ENCODE measurements at places on chromosomes 7 and 10. TPM values are rescaled to one million over a fixed set of nuclear protein-coding genes. Genes with fewer than 3 reads are reported as not detected.
A peak's percentile ranks its signal among the peaks of the same experiment; 100 is the strongest.

The GNAT3 gene
- total RNA-seq, result not detected

DNA sequence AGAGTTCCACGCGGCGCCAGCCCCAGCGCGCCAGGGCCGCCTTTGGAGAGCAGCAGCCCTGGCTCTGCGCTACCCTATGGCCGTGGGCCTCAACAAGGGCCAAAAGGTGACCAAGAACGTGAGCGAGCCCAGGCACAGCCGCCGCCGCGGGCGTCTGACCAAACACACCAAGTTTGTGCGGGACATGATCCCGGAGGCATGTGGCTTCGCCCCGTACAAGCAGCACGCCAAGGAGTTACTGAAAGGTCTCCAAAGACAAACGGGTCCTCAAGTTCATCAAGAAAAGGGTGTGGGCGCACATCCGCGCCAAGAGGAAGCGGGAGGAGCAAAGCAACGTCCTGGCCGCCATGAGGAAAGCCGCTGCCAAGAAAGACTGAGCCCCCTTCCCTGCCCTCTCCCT, 144.1 kb downstream of the SRPK2 start:
- no peak overlapping the region for H3K4me3 ChIP-seq
- H3K36me3 ChIP-seq, result peaks cover 2% of the 10 kb centered on the region
- no peak for DNase-seq

DNA sequence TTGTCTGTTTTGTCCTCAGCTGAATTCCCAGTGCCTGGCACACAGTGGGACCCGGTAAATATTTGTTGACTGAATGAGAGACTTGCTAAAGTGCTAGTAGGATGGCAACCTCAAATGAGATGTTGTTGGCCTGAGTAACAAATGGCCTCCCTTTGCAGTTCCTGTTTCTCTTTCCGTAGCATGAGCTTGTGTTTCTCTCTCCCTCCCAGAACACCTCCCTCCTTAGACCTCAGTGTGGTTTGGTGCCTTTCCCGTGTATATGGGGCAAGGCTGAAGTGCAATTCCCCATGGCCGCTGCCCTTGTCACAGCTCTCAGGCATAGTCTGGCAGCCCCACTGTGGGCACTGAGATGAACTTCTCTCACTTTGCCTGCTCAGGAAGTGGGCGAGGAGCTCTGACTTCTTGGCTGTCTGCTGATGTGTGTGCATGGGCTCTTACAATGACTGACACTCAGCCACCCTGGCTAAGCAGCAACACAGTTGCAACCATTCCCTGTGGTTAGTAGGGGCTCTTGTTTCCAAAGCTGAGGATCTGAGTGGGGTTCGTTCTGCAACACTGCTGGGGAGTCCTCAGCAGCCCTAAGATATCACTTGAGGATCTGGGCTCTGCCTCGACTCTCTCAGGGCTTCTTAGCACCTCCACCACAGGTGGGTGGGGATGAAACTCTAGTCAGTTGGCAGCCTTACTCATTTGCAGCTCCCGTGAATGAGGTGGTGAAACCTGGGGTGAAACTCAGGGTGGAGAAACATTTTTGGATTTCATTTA, 136.1 kb downstream of the ICA1 start:
- DNase-seq, result peak; percentile 83
- peaks cover 16% of the 10 kb centered on the region for H3K36me3 ChIP-seq
- peak overlapping the region; percentile 37 for H3K4me3 ChIP-seq
- H3K27me3 ChIP-seq, result no peaks in the 10 kb centered on the region

DNA sequence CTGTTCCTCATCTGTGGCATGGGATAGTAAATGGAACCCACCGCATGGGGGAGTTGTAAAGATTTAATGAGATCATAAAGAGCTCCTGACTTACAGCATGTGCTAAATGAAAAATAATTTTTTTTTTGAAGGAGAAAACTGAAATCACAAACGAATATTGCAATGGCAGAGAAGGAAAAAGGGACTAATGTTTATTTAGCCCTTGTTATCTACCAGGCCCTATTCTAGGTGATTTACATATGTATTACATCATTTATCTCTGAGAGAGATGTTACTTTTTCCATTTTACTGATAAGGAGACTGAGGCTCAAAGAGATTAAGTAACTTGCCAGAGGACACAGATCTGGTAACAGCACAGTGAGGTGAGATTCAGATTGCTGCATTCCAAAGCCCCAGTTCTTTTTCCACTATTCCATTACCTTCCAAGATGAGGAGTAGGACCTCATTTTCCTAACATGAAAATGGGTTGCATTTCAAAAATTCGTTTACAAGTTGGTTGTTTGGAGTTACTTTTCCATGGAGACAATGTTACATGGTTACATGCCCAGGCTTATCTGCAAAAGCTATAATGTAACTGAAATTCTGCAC, 28.6 kb downstream of the VCL start:
- no peak overlapping the region for H3K27ac ChIP-seq
- no peak for DNase-seq
- H3K4me1 ChIP-seq, result peaks cover 29% of the 10 kb centered on the region
- H3K27me3 ChIP-seq, result no peaks in the 10 kb centered on the region

- H3K4me3 ChIP-seq, result peak overlapping the region; percentile 91
- peaks cover 24% of the 10 kb centered on the region for H3K4me1 ChIP-seq
- no peaks in the 10 kb centered on the region for H3K27me3 ChIP-seq
- no peaks in the 10 kb centered on the region for H3K36me3 ChIP-seq
- H3K27ac ChIP-seq, result peak overlapping the region; percentile 99
Observed at GRCh38 chr7:148941598-148942275, 57.6 kb upstream of the EZH2 start.
